ENCODE measurements at places on chromosomes 3 and 15.

DNA sequence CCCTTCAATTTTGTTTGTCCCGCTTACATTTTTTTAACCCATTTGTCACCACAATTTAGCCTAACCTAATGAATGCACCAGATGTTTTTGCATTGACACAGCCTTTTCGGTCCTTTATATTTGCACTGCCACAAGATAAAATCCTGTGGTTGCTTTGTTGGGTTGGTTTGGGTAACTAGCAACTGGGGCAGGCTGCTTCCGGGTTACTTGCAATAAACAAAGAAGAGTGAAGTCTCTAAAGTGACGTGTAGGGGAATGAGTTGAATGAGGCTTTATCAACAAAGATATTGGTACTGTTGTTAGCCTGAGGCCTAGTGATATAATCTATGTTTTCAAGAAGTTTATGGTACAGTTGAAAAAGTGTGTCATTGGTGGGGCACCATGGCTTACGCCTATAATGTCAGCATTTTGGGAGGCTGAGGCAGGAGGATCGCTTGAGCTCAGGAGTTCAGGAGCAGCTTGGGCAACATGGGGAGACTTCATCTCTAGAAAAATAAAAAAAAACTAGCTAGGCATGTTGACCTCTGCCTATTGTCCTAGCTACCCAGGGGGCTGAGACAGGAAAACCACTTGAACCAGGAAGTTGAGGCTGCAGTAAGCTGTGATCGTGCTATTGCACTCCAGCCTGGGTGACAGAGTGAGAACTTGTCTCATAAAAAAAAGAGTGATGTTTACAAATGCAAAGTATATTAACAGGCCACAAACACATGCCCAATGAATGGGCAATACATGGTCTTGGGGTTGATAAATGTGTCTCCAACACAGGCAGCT, 121.8 kb downstream of the OXSM start:
- DNase-seq = no peak

DNA sequence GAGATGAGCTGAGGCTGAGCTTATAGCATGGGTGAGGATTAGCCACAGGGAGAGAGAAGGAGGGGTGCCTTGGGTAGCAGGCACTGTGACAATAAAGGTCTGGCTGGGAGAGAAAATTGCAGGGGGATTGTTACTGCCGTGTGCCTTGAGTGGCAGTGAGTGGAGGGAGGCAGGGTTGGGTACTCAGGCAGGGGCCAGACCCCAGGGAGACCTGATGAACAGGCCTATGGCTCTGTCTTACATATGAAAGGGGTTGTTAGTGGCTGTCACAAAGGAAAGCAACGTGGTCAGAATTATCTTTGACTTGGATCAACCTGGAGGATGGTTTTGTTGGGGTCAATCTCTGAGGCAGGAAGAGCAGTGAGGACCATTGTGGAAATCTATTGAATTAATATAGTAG, 84.5 kb downstream of the LRTM1 start:
- no peak for DNase-seq

- DNase-seq = no peak
Observed at GRCh38 chr3:81888914-81889557, 127.6 kb upstream of the GBE1 start.

DNA sequence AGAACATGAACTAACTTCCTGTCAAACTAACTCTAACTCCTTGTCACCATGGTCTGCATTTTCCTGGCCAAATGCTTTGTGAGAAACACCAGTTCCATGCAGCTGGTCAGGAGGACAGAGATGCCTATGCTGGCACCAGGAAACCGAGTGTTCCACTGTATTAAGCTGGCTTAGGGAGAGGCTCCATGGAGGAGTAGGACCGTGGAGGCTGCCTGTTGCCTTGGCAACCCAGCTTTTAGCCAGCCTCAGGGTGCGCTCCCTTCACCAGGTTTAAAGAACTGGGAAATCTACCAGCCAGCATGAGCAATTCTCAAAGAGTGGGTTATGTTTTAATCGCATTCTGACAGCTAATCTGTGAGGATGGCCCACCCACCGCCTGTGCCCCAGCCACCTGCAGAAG, 394.1 kb downstream of the OCA2 start:
- DNase-seq = no peak

DNA sequence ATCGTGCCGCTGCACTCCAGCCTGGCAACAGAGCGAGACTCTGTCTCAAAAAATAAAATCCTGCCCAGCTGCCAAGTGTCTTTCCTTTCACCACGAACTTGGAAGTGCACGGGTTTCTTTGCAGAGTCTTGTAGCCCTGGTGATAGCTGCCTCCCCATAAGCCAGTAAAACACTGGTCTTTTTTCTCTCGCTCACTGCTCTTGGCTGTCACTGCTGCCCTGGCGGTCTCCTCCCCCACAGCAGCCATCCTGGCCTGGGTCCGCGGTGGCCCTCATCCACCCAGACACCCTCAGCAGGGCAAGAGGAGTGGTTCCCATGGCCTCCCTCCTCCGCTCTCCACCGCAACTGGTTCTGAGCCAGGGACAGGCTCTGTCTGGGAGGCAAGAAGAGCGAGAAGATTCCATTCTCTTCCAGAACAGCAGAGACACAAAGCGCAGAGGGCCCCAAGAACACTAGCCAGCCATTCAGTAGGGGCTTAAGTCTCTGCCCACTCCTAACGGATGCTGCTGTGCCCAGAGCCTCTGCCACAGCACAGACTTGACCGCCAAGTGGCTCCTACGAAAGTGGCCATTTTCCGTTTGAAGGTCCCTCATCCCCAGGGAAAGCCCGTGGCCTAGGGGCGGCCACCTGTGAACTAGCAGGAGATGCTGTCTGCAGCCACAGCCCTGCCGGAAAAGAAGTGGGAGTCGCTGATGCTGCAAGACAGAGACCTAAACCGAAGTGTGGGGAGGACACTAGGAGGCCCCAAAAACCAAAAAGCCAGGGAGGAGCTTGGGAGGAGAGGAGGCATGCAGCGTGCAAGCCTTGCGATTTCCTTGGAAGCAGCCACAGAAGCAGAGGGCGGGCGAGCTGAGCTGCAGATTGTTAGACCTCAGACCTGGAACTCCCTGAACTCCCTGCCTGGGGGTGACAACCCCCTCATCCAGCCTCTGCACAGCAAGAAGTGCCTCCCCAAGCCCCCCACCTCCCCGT, 44.1 kb downstream of the KLHL25 start:
- DNase-seq = no peak

DNA sequence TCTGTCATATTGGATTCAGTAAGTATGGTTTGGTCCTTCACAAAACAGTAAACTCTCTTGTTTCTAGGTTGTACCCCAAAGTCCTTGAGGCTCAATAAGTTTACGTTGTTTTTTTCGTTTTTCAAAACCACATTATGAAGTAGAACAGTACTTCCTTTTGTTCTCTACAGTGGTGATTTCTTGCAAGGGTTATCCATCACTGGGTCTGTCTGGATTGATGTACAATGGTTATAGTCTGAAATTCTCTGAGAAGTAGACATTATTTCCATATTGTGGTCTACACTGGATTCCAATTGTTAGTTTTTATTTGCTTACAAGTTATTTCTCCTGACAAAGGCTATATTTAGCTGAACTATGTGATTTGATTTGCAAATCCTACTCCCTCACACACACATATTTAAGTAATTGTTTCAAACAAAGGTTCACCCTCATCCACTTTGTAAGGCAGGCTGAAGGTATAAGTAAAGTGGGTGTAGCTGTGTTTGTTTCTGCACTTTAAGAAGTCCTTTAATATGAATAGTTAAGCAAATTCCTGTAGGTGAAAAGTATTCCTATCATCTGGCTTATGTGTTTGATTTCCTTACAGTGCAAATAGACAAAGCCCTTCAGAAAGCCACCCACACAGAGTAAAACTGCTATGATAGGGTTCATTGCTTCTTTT, 64.2 kb upstream of the MME start:
- DNase-seq = no peak

GRCh38 chr3:54940971-54941370, 13.1 kb upstream of the LRTM1 start:
- no peak for DNase-seq

DNA sequence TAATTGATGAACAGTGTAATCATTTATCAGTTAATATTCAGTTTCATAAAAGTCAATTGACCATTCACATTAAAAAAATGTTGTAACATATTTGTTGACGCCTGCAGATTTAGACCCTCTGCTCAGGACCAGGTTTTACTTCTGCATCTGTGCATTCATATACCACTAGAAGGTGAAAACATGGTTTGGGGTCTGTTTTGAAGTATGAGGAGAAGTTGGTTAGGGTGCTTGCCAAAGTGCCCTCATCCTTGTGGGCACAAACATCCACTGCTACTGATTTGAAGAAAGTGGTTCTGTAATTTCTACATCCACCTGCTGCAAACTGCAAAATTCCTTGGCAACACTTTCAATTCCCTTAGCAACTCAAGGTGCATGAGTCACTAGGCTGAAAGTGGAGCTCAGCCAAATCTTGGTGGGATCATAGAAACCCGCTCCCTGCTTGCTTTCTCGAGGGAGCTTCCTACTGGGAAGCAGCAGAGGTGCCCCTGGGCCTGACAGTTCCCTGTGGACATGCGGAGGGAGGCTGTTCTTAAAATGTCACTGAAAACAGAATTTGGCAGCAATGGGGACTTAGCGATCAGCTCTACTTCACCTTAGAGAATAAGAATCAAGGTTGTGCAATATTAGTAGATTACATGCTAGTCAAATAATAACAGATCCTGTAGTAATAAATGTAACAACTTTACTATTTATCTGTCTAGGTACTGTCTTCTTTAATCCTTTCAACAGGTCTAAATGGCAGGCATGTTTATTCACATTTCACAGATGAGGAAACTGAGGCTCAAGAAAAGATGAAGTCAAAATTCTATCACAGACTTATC, 301.0 kb upstream of the TBL1XR1 start:
- no peak for DNase-seq

GRCh38 chr15:80492409-80492808, 88.2 kb downstream of the ARNT2 start:
- DNase-seq = no peak

GRCh38 chr15:68279779-68280753, 2.5 kb downstream of the FEM1B start:
- DNase-seq = no peak

GRCh38 chr15:41942886-41943285, 29.5 kb downstream of the EHD4 start:
- no peak for DNase-seq

DNA sequence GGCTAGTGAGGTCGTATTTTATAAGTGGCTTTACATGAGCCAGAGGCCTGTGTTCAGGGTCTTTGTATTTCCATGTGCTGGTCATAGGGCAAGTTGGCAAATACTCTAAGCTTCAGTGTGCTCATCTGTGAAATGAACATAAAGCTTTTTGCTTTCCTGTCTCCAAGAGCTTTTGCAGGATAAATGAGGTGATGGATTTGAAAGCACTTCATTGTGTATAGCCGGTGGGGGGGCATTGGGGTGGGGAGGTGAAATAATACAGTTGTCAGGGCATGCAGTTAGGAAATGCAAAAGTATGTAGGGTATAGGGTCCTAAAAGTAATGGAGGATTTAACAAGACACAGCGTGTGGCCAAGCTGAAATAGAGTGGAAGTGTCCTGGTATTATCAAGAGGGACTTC, 67.7 kb downstream of the ARNT2 start:
- no peak for DNase-seq

DNA sequence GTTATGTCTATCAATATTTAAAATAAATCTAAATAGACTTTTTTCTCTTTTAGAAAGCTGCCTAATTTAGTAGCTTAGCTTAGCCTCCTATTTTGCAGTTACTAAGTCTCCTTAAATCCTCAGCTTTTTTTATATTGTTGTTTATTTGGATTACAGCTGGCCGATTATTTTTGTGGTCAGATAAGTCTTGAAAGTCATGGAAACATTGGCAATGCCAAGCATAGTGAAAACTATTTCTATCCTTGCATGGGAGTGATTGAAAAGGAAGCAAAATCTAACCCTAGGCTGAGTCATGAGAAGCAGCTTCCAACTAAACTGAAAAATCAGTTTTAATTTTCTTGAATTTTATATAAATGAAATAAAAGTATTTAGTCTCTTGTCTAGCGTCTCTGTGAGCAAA, 1063.0 kb upstream of the GBE1 start:
- no peak for DNase-seq

DNA sequence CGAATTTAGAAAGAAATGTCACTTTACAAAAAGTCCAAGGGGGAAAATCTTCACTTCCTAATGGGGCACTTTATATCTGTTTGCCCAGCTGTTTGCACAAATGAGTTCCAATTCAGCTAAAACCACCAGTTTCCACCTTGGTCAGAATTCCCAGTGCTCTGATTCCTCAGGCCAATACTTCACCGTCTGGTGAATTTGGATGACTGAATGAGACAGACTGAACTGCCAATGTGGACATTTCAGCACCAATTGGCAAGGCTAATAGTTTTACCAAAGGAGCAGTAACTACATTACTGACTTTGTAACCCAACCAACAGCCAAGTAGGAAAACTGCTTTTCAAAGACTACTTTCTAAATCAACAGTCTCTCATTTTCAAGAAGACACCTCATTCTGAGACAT, 51.8 kb downstream of the ABI3BP start:
- DNase-seq = no peak

Measured in effector CD4-positive, alpha-beta T cell (primary cell).